Ovary (tissue), 10 donors: ENCODE measurements at places on chromosomes 5 and 9.

DNA sequence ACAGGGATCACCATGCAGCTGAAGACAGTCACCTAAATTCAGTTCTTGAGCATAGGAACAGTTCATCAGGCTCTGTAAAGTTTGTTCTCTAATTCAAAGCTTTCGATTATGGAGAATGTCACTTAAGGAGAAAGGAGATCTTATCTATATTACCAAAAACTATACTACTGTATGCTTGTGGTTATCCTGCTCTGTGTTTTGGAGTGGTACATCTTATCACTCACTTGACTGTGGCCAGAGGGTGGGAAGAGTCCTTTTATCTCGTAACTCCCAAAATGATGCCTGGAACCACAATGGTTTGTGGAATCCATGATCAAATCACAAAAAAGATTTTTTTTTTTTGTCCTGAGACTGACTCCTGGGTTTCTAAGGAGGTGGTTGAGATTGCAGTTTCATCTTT lies 230.7 kb downstream of the COMMD10 start:
- DNase-seq = no peak

DNA sequence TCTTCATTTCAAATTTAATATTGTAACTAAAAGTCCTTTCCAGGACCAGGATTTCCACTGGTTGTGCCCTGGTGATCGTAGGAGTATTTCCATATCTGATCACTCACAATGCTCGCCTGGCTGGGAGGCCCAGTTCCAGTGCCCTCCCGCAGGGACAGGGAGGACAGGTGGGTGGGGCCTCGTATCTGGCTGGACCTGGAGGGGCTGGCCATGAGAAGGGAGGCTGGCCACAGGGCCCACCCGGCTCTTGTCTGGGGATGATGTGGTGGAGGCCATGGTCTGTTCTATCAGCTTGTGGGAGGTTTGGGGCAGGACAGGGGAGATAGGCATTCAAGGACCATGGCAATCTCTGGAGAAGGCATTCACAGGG lies 286.4 kb downstream of the GADD45G start:
- no peak for DNase-seq

DNA sequence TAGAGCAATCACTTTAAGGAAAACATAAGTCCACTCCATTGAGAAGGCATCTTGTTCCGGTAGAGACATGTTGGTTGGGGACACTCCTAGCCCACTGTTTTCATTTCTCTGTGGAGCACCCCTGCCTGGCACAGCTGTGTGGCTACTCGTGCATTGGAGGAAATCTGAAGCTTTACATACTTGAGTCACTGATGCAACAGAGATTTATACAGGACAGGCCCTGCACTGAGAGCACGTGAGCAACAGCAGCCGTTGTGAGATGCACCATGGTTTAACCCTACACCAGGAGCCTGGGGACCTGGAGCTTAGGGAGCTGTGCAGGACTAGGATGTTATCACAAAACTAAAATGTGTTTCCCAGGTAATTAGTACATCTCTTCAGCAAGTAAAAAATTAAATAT lies 230.7 kb upstream of the IRX1 start:
- DNase-seq = no peak

DNA sequence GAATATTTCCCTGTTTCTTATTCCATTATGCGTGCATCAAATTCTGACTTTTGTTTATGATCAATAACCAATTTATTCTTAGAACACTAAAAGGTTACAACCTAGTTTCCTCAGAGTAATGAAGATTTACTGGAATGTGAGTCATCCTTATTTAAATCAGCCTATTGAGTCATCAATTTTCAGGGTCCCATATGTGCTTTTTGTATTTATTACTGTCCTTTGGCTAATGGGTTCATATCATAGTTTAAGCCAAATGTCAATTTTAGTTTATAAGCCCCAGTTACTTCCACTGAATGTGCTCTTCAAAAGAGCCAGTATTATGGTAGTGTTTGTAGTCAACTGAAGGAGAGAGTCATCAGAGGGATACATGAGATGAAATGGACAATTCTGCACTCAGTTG lies 359.2 kb downstream of the PRR16 start:
- DNase-seq = no peak

GRCh38 chr9:136603901-136604814 lies 58.3 kb upstream of the NOTCH1 start:
- no peak for DNase-seq

- DNase-seq = no peak
These were observed 1.6 kb downstream of the SLC22A5 start for GRCh38 chr5:132370971-132371602.

GRCh38 chr5:10607023-10607665 lies 43.3 kb downstream of the ANKRD33B start:
- DNase-seq = no peak

- DNase-seq = peak; percentile 11
These were observed 35.9 kb downstream of the TGFBR1 start for GRCh38 chr9:99140685-99141314.

- no peak for DNase-seq
These were observed 125.6 kb upstream of the TARS1 start for GRCh38 chr5:33315189-33315588.

GRCh38 chr9:98142182-98142907 lies 23.3 kb upstream of the TRIM14 start:
- no peak for DNase-seq

DNA sequence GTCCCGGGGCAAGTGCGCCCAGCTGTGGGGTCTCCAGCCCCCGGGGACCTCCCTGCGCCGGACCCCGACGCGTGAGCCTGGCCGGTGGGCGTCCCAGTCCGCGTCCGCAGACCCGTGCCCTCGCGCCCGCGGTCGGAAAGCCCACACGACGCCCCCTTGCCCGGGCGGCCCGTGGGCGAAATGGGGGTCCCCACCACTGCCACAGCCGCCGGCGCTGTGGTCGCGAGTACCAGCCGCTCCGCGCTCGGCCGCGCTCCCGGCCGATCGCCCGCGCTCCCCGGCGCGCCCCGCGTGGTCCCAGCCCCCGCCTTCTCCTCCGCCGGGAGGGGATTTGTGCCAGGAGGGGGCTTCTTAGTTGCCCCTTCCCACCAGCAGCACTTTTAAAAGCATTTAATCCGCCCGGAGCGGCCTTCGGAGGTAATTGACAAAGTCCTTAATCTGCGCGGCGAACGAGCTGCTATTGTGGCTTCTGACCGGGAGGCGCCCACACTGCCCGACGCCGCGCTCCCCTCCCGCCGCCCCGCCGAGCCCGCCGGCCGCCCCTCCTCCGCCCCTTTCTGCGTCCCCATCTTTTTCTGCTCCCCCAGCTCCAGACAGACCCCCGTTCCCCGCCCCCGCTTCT lies 469 bp upstream of the FIBCD1 start:
- DNase-seq = no peak

GRCh38 chr5:105530716-105531261 lies 1968.2 kb upstream of the NUDT12 start:
- no peak for DNase-seq

GRCh38 chr9:121650217-121651007 lies 1.0 kb upstream of the DAB2IP start:
- peak; percentile 87 for DNase-seq

DNA sequence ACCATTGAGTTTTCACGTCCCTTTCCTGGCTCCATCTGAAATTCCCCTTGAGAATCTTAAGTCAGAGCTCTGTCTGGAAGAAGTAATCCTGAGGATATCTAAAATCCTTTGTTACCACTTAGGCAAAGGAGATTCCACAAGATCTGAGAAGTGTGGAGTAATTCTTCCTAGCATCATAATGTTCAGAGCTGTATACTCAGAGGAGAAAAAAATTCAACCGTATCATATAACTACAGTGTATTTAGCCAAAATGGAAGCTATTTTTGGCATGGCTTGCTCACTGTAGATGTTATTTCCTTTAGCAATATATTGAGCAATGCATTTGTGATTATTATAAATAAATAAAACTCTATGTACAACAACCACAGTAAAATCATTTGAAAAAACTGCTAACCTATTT lies 1858.4 kb downstream of the EFNA5 start:
- no peak for DNase-seq

DNA sequence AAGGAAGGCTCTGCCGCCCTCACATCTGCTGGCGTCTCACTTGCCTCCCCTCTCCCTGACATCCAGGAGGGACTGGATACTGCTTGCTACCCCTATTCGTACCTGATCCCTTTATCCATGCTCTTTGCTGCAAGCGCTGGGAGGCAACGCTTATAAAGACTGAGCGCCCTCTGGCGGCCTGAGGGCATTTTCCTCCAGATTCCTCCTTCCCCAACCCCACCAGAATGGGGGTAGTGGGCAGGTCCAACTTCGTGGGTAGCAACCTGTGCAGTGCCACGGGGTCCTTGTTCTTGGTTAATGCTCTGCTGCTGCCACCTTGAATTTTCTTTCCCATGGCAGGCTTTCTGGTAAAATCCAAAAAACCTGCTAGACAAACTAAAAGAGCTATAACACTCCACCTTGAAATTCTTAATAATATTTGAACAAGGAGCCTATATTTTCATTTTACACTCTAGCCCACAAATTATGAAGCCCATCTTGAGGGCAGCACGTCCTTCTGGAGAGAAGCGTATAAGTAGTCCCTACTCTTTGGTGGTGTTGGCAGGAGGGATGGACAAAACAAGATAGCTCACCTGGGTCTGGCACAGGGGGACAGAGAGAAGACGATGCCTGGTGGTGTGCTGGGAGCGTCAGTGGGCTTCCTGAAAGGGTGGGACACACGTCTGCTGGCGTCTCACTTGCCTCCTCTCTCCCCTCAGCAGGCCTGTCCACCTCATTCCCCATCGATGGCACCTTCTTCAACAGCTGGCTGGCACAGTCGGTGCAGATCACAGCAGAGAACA lies 52.5 kb downstream of the JADE2 start:
- peak; percentile 89 for DNase-seq

- no peak for DNase-seq
These were observed 606.8 kb downstream of the SLCO4C1 start for GRCh38 chr5:101689306-101689705.
